ENCODE measurements at places on chromosomes 3 and 15.

- no peak for DNase-seq
These were observed 54.8 kb upstream of the ATP2C1 start for GRCh38 chr3:130838898-130839600.

DNA sequence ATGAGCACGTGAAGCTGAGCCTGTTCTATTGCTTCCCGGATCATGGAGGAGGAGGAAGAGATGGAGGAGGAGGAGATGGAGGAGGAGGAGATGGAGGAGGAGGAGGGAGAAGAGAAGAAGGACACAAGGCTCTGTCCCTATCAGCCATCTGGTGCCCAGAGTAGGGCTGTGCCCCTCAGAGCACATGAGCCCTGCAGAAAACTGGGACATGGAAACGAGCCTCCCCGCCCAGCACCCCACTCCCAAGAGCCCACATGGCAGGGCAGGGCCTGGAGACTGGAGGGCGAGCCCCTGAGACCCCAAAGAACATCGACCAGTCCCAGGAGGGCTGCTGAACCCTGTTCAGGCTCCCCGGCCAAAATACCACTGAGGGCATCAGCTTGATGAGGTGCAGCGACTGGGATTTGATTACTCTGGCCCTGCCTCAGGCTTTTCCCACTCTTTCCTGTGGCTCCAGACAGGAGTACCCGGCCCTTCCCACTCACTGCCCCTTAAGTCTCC, 285.6 kb downstream of the UACA start:
- no peak for DNase-seq

- no peak for DNase-seq
These were observed 40.7 kb downstream of the SUMF1 start for GRCh38 chr3:4426261-4426781.

GRCh38 chr3:158200955-158201354, 91.1 kb downstream of the RSRC1 start:
- DNase-seq = no peak

GRCh38 chr3:1591327-1592028, 498.7 kb downstream of the CNTN6 start:
- DNase-seq = no peak

GRCh38 chr15:99315636-99316035, 64.4 kb downstream of the LRRC28 start:
- no peak for DNase-seq

- no peak for DNase-seq
These were observed 16.4 kb downstream of the TM4SF18 start for GRCh38 chr3:149317072-149317471.

DNA sequence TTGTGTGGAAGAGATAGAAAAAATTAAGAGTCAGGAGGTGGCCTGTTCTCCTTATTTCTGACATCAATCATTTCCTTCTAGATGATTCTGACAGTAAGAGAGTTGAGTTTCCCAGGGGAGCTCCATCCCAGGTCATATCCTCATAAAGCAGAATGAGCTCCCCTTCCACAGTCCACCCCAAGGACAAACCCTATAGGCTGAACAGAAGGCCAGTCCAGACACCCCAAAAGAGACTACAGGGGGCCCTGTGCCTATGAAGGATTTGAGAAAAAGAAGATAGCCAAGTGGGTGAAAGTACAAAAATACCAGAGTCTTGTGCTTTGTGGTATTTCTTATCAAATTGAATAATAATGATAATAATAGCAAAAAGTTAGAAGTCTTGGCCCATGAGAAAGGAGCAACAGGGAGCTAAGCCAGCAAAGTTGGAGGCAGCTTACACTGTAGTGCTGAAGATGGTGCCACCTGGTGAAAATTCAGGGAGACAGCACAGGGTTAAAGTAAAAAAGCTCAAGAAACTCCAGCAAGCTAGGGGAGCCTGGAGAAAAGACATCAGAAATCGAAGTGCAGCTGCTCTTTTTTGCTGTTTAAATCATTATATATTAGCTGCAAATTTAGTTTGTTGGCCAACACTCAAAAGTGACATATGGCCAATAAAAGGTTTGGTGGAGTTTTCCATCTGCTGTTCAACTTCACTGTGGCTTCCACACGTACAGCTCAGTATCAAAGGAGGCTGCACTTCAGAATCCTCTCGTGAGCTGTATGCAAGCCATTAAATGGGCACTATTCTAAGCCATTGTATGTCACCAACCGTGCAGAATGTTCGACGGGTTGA, 35.8 kb upstream of the SLC24A5 start:
- DNase-seq = no peak

Data from GM04503 (cell line).